ENCODE measurements at places on chromosomes 3 and 15. TPM values are rescaled to one million over a fixed set of nuclear protein-coding genes. Genes with fewer than 3 reads are reported as not detected.
A peak's percentile ranks its signal among the peaks of the same experiment; 100 is the strongest.

DNA sequence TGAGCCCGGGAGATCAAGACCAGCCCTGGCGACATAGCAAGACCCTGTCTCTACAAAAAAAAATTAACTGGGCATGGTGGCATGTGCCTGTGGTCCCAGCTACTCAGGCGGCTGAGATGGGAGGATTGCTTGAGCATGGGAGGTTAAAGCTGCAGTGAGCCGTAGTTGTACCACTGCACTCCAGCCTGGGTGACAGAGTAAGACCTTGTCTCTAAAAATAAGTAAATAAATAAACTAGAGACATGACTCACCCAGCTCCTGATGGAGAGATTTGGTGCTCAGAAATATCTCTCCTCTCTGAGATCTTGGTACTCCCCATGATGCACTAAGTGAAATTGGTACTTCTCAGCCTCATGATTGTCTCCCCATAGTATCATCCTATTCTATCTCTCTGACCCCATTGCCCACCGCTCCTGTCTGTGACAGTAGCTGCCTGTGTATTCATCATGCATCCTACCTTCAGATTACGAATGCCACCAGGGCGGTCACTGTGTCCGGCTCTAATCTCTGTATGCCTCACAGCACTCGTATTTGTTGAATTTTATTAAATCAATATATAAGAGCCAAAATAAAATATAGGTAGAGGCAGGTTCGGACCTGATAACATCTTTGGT, 50.9 kb downstream of the ABHD2 start:
- no peak overlapping the region for H3K27ac ChIP-seq
- H3K27me3 ChIP-seq = no peaks in the 10 kb centered on the region

GRCh38 chr3:156483002-156483401, 71.9 kb downstream of the SSR3 start:
- DNase-seq = no peak
- no peak overlapping the region for H3K4me3 ChIP-seq
- peaks cover 24% of the 10 kb centered on the region for H3K4me1 ChIP-seq
- H3K27ac ChIP-seq = no peak overlapping the region
- H3K27me3 ChIP-seq = no peaks in the 10 kb centered on the region

DNA sequence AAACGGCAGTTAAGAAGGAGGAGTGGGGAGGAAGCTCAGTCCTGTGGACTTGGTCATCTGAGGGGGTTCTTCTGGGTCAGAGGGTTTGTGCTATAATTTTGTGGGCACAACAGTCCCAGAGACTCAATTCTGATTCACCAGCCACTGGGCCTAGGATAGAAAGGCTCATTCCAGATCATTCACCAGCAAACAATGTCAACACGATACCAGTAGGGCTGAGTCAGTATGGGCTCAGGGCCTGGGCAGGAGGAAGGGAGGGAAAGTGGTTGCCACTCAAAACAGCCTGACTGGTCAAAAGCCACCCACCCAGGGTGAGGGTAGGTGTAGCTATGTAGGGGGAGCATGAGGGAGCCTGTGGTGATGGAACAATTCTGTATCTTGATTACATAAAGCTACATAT, 86.9 kb upstream of the MEX3B start:
- no peak overlapping the region for H3K4me3 ChIP-seq
- H3K4me1 ChIP-seq = no peaks in the 10 kb centered on the region
- H3K27ac ChIP-seq = no peak overlapping the region
- DNase-seq = no peak
- no peaks in the 10 kb centered on the region for H3K27me3 ChIP-seq

DNA sequence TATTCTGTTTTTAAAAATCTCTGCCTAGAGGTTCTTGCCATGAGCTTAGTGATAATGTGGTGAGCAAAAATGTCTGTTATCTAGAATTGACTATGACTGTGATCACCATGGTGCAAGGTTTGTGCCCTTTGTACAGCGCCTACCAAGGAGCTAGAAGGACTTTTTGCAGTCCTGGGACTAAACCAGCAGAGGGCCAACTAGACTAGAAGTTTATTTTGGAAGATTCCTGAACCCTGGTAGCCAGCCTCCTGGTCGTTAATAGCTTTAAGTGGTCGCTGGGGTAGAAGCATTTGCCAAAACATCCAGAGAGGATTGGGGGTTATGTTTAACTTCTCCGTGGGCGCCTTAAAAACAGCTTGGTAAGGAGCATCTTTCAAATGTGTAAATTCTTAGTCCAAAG, 7.8 kb downstream of the SCG5 start:
- H3K27ac ChIP-seq = no peak overlapping the region
- H3K4me3 ChIP-seq = no peak overlapping the region
- DNase-seq = no peak

GRCh38 chr3:127367593-127367992, 79.7 kb upstream of the PRR20G start:
- DNase-seq = no peak
- no peak overlapping the region for H3K27ac ChIP-seq
- no peaks in the 10 kb centered on the region for H3K27me3 ChIP-seq
- H3K36me3 ChIP-seq = no peaks in the 10 kb centered on the region
- no peak overlapping the region for H3K4me3 ChIP-seq

DNA sequence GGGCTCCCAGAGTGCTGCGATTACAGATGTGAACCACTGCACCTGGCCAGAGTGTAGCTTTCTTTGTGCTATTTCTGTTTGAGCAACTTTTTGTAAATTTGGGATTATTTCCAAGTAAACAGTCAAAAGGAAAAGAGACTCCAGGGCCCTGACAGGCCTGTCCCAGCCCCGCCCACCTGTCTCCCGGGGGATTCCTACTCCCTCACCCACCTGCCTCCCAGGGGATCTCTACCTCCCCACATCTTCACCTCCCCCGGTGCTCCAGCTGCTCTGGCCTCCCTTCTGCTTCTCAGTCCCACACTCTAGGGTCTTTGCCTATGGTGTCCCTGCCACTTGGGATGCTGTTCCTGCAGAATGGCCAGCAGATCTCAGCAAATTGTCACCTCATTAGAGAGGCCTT, 7.0 kb downstream of the RHCG start:
- peaks cover 47% of the 10 kb centered on the region for H3K27me3 ChIP-seq
- no peak overlapping the region for H3K27ac ChIP-seq
- peaks cover 14% of the 10 kb centered on the region for H3K4me1 ChIP-seq
- no peak overlapping the region for H3K4me3 ChIP-seq
- no peak for DNase-seq
- no peaks in the 10 kb centered on the region for H3K36me3 ChIP-seq

- H3K36me3 ChIP-seq = no peaks in the 10 kb centered on the region
- no peak overlapping the region for H3K27ac ChIP-seq
- no peak for DNase-seq
- H3K4me1 ChIP-seq = no peaks in the 10 kb centered on the region
- no peaks in the 10 kb centered on the region for H3K27me3 ChIP-seq
Measured at GRCh38 chr3:5479229-5479799, 291.8 kb downstream of the EDEM1 start.

DNA sequence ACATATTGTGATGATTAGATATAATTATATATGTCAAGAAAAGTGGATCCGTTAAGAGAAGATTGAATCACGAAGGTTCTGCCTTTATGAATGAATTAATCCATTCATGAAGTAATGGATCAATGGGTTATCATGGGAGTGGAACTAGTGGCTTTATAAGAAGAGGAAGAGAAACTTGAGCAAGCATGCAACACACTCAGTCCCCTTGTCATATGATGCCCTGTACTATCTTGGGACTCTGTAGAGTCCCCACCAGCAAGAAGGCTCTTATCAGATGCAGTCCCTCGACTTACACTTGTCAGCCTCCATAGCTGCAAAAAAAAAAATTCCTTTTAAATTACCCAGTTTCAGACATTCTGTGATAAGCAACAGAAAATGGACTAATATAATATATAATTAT, 301.9 kb downstream of the RAP2B start:
- no peak overlapping the region for H3K27ac ChIP-seq
- DNase-seq = peak; percentile 32
- H3K4me1 ChIP-seq = no peaks in the 10 kb centered on the region
- H3K27me3 ChIP-seq = no peaks in the 10 kb centered on the region
- no peaks in the 10 kb centered on the region for H3K36me3 ChIP-seq

DNA sequence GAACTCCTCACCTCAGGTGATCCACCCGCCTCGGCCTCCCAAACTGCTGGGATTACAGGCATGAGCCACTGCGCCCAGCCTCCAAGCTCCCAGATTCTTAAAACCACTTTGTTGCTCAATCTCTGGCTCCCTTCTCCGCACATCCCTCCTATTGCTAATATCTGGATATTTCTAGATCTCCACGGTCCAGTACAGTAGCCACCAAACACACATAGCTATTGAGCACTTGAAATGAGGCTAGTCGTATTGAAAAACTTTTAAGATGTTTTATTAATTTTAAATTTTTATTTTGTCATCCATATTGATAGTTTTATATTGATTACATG, 44.3 kb downstream of the SLC28A1 start:
- H3K27me3 ChIP-seq = no peaks in the 10 kb centered on the region
- DNase-seq = no peak
- no peak overlapping the region for H3K4me3 ChIP-seq
- peaks cover 5% of the 10 kb centered on the region for H3K4me1 ChIP-seq
- H3K27ac ChIP-seq = no peak overlapping the region
- H3K36me3 ChIP-seq = no peaks in the 10 kb centered on the region

GRCh38 chr3:193488741-193489140, 66.0 kb downstream of the ATP13A4 start:
- no peaks in the 10 kb centered on the region for H3K27me3 ChIP-seq
- no peak overlapping the region for H3K27ac ChIP-seq
- H3K36me3 ChIP-seq = no peaks in the 10 kb centered on the region

GRCh38 chr15:38213356-38213755, 39.3 kb upstream of the SPRED1 start:
- no peak overlapping the region for H3K27ac ChIP-seq
- H3K4me1 ChIP-seq = no peaks in the 10 kb centered on the region
- H3K36me3 ChIP-seq = no peaks in the 10 kb centered on the region
- no peaks in the 10 kb centered on the region for H3K27me3 ChIP-seq

GRCh38 chr3:128814519-128815317, 64.7 kb upstream of the ACAD9 start:
- H3K4me3 ChIP-seq = no peak overlapping the region
- no peak for DNase-seq
- H3K36me3 ChIP-seq = no peaks in the 10 kb centered on the region

The CCR5 gene
- total RNA-seq = 0.17 TPM

The HRH1 gene
- total RNA-seq = not detected

The BTLA gene
- 91.6 TPM for total RNA-seq

The FILIP1L gene
- 0.24 TPM for total RNA-seq
